ENCODE measurements at places on chromosomes 5 and 9. TPM values are rescaled to one million over a fixed set of nuclear protein-coding genes. Genes with fewer than 3 reads are reported as not detected.

GRCh38 chr5:130295235-130295634 is 391.0 kb downstream of the CHSY3 start:
- no peak for ATAC-seq

DNA sequence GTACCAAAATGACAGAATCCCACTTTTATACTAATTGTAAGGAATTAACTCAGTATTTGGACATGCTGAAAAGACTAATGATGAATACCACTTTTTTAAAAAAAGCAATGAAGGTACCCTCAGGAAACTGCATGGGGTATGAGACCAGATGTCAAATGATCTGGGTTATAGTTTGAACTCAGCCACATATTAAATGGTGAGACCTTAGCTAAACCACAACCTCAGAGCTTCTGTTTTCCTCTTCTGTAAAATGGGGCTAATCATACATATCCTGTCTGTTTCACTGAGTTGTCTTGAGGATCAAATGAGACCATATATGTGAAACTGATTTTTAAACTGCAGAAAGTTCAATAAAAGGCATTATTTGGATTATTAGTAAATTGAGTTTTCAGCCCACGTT is 238.4 kb downstream of the AP3B1 start:
- ATAC-seq = no peak

DNA sequence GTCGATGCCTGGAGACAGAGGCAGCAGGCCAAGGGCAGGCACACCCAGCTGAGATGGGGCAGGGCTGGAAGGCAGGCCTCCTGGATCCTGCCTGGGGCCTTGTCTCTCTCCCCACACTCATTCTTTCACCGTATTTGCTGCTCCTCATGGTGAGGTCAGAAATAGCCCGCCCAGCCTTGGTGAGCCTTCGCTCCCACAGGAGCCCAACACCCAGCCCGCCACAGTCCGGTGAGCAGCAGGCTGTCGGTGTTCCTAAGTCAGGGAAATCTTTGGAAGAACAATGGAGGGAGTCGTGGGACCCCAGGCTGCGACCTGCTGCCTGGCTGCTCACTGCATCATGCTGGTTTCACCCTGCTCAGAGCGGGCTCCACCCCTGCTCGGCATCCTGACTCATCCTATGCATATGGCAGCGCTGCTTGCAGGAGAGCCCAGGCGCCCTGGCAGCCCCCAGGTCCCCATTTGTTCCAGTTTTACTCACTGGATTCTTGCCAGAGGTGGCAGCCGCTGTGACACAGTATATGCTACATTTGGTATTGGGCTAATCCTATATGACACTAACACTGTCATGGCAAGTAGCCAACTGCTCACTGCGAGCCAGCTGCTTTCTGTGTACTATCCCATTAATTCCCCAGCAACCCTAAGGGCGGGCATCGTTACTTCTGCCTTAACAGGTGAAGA is 53.2 kb upstream of the NCS1 start:
- ATAC-seq = peak; percentile 94

GRCh38 chr9:5994493-5994892 is 20.9 kb downstream of the RANBP6 start:
- ATAC-seq = no peak

DNA sequence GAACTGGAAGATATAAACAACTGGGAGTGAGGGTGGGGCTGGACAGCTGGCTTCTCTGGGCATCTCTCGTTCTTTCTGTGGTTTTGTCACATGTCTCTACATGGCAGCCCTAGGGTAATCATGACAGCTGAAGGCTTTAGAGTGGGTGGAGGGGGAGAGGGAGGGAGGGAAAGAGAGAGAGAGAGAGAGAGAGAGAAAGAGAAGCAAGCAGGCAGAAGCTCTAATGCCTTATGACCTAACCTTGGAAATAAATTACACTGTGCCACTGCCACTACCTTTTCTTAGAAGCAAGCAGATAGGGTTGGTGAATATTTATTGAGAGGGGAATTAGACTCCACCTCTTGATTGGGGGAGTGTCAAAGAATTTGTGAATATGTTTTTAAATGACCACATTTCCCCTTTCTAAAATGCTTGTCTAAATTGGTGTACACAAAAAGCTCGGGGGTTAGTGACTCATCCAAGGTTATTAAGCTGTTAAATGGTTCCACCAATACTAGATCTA is 2.6 kb upstream of the DAPK1 start:
- ATAC-seq = peak; percentile 28

DNA sequence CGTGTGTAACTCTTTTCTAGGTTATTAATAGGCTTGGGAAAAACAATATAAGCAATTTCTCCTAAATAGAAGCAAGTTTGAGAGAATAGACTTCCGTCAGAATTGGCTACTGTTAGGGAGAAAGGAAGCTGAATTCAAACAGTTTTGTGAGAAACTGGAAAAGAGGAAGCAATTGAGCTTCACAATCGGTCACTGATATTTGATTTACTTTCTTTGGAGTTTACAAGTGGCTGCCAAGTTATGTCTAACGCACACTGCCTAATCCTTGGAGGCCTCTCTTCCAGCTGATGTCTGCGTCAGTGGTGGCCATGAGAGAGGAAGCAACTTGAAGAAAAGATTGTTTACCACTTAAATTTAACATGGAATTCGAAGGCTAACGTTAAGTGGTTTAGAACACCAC is 319.5 kb downstream of the ADGRV1 start:
- ATAC-seq = no peak

DNA sequence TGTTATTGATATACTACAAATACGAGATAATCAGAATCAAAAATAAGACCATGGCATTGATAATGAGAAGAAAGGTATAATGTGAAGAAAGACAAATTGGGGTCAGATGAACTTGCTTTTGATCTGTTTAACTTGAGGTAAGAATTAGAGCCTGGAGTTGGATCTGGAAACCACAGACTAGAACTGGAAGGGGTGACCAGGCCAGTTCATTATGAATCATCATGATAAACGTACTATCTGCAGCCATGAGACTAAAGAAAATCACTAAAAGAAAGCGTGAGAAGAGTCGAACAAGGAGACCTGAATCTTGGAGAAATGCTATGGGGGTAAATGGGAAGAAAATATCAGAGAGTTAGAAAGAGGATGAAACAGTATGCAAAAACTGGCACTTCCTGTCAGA is 967.5 kb downstream of the NR2F1-AS1 start:
- no peak for ATAC-seq

DNA sequence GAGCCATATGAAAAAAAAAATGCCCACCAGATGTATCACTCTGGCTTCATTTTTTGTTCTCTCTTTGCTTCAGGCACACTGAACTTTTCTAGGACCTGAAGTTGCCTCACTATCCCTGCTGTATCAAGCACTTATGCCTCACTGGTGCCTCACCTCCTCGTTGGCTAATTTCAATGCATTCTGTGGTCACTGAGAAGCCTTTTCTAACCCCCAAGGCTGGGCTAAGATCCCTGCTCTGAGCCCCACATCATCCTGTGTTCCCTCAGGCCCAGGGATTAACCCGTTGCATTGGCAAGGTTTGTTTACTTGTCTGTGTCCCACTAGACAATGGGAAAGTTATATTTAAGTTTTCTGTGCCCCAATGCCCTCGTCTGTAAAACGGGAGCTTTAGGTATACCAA is 362.7 kb downstream of the OSTF1 start:
- ATAC-seq = no peak

DNA sequence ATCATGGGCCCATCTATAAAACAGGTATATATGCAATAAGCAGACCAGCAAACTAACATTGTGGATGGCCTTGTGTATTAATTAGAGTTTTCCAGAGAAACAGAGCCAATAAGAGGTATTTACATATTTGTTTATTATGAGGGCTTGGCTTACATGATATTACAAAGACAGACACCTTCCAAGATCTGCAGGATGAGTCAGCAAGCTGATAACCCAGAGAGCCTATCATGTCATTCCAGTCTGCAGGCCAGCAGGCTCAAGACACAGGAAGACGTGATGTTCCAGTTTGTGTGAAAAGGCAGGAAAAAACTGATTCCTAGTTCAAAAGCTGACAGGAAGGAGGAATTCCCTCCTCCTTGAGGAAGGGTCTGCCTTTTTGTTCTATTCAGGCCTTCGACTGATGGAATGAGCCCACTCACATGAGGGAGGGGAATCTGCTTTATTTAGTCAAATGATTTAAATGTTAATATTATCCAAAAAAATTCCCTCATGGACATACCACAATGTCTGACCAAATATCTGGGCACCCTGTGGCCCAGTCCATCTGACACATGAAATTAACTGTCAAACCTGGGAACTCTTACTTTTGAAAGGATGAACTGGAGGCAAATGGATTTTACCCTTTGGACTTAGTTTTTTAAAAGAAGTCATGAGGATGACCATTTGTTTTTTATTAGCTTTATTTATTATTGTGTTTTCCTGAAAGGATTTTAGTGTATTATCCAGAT is 161.2 kb upstream of the CHD1 start:
- no peak for ATAC-seq

- ATAC-seq = no peak
Measured at GRCh38 chr5:126007841-126008240, 415.4 kb upstream of the GRAMD2B start.

The ZDHHC11 gene
- total RNA-seq = 1.3 TPM

The LECT2 gene
- total RNA-seq = not detected

The CD14 gene
- 0.23 TPM for total RNA-seq
